Activated T-cell treated with anti-CD3 and anti-CD28 coated beads for 1 hour (primary cell): ENCODE measurements at places on chromosomes 12 and 14.

GRCh38 chr12:124386059-124386458, 91.2 kb downstream of the RFLNA start:
- DNase-seq = no peak

GRCh38 chr14:60079723-60080122, 12.0 kb upstream of the PCNX4 start:
- DNase-seq = no peak

GRCh38 chr12:69247268-69248018, 8.1 kb downstream of the CPSF6 start:
- DNase-seq = no peak

- DNase-seq = no peak
These were observed 40.6 kb upstream of the P2RX7 start for GRCh38 chr12:121092034-121092433.

DNA sequence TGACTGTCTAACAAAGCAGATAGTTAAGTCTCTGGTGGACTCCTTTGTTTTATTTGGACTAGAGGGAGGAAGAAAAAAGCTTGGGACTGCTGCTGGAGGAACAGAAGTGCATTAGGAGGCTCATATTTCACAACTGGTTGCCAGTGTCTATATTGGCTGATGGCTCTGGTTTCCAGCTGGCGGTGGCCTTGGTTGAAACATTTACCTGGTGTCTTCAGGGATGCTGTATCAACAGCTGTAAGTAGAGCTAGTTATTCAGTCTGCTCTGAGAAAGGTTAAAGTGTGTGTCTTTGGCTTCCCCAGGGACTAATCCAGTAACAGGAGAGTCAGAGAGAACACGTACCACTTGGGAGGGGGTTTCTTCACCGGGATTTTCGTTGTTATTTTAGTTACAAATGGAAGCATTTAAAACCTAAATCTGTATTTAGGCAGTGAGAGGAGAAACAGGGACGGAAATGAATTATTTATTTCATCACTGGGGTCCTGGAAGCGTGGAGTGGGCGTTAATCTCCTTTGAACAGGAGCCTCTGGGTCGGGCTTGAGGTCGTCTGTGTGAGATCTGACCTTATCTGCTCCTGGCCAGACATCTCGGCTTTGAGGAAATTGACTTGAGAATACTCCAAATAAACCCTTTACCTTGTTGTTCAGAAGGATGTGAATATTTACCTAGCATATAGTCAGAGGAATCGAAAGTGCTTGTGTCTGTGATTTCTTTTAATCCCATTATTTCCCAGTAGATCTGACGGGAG, 149.9 kb downstream of the NRXN3 start:
- DNase-seq = no peak

DNA sequence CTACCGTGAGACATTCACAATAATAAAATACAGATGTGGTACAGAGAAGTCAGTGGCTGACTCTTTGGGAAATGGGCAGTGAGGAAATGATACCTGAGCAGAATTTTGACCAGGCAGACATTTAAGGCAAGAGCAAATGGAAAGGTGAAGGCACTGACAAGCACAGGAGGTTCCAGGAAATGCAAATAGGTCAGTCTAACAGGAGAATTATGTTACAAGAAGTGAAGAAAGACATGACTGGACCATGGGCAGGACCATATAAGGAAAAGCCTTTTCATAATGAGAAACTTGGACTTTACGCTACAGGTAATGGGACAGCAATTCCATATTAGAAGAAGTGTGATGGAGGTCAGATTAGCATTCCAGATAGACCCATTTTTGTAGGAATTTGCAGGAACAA, 338.9 kb downstream of the PDZRN4 start:
- DNase-seq = no peak

GRCh38 chr12:106362971-106363370, 5.4 kb downstream of the POLR3B start:
- DNase-seq = no peak

DNA sequence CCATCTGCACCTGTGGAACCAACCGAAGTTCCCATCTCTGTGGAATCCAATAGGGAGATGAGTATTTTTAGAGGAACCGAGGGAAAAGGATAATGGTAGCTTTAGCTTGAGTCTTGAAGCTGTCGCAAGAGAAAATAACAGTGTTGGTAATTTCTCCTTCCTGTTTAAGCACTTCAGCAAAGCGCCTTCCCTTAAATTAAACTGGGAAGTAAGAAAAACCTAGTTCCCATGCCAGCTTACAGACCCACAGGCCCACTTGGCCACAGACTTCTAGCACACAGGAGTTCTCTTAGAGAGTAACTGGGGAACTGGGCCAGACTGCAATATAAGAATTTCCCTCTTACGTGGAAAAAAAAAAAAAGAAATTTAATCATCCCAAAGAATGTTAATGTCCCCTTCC, 223.8 kb downstream of the EFCAB11 start:
- DNase-seq = no peak

DNA sequence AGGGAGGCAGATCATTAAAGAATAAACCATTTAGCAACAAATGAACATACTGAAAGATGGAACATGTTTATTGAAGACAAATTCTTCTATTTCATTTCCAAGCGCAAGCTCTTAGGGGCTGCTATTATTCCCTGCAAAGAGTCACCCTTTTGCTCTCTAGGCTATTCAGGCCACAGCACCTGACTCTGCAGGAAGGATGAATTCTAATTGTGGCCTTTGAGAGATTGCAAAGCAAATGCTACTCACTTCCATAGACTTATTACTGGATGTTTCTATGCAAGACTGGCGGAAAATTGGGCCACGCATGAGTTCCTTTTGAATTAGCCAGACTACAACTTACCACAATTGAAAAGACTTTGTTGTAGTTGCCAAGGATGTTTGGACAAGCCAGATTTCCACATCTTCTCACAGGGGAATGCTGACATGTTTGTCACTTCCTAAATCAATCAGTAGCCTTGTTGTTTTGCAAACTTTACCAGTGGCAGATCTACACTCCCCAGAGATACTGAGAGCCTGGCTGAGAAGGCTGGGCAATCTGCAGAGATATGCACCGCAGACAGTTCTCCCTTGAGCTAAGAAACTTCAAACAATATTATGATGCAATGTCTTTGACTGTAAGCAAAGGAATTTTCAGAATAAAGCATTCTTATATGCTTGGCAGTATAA, 334.3 kb upstream of the SYT1 start:
- DNase-seq = no peak

DNA sequence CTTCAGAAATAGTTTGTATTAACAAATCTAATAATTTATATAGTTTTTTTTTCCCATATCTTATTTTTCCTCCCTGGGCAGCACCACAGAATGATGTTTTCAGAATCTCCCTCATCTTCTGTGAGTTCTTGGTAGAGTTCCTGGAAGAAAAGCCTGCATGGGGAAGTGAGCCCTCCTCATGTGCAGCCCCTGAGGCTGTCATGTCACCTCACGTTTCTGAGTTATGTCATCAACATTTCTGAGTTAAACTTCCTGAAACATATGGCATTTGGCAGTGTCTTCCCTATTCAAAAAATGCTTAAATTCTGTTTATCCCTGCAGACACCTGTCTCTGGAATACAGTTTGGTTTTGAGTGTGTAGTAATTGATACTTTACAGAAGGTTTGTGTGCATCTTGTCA, 979.0 kb downstream of the TMEM121 start:
- DNase-seq = no peak

DNA sequence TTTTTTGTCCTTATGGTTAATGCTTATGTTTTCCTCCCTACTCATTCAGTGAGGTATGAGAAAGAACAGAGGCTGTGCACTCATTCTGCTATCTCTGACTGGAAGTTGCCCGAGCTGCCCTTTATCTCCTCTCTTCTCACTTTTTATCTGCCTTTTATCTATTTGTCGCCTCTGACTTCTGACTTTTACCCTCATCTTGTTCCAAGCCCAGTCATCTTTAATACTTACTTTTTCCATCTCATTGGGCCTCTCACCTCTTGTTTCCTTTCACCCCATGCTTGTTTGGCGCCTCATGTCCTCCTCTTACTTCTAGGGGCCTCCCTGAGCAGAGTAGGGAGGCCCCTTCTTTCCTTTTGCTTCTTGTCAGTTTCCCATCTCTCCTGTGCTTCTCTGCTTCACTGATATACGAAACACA, 50.7 kb downstream of the DIP2B start:
- DNase-seq = no peak

DNA sequence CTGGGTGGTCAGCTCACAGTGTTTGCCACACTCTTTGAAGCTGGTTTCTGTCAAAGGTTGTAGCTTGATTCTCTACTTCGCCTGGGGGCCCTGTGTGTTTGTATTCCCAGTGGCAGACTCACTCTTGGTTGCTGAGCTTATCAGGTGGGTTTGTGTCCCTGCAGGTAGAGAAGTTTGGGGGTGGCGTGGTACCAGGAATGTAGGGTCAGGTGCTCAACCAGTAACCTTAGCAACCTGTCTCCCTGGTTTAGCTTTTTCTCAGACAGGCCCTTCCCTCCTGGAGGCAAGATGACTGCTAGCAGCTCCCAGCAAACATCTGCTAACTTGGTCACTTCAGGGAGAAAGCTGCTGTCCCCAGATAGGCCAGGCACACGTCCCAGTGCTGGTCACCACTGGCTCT, 352.2 kb downstream of the AACS start:
- DNase-seq = no peak

DNA sequence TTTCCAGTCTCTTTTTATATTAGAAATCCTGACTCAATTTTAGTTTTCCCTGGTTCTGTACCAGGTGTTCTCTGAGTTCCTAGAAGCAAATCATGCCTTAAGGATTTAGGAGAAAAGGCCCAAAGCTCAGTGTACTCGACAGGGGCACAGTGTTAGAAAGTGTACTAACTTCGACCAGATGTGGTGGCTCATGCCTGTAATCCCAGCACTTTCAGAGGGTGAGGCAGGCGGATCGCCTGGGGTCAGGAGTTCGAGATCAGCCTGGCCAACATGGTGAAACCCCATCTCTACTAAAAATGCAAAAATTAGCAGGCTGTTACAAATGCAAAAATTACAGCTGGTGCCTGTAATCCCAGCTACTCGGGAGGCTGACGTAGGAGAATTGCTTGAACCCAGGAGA, 12.0 kb downstream of the VEZT start:
- DNase-seq = no peak

DNA sequence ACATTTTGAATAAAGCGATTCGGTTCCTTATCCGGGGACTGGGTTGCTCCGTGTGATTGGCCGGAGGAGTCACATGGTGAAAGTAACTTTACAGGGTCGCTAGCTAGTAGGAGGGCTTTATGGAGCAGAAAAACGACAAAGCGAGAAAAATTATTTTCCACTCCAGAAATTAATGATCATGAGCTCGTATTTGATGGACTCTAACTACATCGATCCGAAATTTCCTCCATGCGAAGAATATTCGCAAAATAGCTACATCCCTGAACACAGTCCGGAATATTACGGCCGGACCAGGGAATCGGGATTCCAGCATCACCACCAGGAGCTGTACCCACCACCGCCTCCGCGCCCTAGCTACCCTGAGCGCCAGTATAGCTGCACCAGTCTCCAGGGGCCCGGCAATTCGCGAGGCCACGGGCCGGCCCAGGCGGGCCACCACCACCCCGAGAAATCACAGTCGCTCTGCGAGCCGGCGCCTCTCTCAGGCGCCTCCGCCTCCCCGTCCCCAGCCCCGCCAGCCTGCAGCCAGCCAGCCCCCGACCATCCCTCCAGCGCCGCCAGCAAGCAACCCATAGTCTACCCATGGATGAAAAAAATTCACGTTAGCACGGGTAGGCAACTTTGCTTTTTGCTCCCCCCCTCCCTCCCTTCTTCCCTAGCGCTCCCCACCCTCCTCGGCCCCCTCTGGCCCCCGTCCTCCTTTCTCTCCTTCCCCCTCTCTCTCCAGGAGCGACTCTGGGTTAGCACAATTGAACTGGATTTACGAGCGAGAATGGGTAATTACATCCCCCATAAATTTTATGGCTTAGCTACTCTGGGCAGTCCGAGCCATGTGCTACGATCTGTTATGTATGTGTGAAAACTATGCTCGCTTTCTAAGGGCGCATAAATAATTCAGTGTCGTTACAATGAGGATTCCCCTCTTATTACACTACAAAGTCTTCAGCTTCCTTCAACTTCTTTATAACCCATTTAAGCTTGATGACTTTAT, at the start of gene HOXC4:
Gene HOXC4 (plus strand): TSS at position 85 of the 991 bp plus-strand sequence. CDS start 88 bp downstream, at position 173.
- no peak for DNase-seq

DNA sequence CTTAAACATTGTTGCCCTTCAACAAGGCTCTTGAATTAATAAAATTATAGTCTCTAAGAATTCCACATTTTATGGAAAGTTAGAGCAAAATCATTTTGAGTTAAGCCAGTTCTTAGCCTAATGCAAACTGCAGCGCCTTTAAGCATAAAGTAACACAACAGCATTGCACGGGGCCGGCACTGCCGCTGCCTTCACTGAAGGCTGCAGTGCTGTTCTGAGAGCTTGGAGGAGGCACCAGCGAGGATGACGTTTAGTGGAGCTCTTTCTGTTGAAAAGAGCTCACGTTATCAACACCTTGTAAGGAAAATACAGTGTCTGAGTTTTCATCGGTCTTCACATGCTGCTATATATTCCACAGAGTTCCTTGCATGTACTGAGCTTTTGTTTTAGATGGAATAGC, 38.3 kb upstream of the DYNC1H1 start:
- DNase-seq = no peak

GRCh38 chr14:105019861-105020814, 745 bp downstream of the CDCA4 start:
- DNase-seq = peak; percentile 40

DNA sequence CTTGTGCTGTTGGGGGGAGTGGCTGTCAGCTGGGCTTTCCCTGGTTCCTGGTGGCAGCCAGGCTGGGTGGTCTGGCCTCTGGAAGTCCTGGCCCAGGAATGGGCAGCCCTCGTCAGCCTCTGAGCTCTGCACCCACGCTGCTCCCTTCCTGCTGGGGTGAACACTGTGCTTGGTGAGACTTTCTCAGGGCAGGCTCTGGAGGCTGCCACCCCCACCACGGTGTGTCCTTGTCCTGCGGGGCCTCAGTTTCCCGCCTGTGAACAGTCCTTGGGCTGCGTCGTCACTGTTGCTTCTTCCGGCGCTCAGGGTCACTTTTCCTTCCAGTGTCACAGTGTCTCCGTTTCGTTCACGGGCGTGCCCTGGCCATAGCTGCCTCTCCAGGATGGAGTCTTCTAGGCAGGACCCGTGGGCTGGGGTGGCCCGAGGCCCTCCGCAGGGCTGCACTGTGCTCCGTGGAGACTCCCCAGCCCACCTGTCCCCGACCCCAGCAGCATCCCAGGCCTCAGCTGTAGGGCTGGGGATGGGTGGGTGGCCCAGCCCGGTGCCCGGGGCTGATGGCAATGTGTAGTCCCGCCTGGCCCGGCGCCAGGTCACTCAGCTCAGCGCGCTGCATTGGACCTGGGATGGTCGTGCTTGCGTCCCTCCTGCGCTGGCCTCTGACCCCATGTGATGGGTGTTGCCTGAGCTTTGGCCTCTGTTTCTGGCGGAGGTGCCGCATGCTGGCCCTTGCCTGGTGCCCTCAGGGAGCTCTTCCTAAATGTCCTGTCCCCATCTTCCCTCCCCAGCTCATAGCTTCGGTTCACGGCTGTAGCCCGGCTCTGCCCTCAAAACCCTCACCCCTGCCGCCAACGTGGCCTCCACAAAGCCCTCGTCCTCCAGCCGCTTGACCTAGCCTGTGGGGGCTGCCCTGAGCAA, 6.8 kb downstream of the KIF26A start:
- no peak for DNase-seq

- no peak for DNase-seq
These were observed 177.8 kb downstream of the KSR2 start for GRCh38 chr12:117790948-117791347.

GRCh38 chr14:100791348-100791735, 34.6 kb upstream of the MEG3 start:
- DNase-seq = no peak
